Calu3 (cell line): ENCODE measurements at places on chromosomes 6 and 20.

GRCh38 chr6:143397227-143398222, 53.0 kb downstream of the ADAT2 start:
- peak; percentile 83 for DNase-seq

- DNase-seq: no peak
Observed at GRCh38 chr6:37435816-37436215, 2.8 kb downstream of the CMTR1 start.

GRCh38 chr6:99145738-99146137, 198.0 kb upstream of the FBXL4 start:
- DNase-seq: no peak

DNA sequence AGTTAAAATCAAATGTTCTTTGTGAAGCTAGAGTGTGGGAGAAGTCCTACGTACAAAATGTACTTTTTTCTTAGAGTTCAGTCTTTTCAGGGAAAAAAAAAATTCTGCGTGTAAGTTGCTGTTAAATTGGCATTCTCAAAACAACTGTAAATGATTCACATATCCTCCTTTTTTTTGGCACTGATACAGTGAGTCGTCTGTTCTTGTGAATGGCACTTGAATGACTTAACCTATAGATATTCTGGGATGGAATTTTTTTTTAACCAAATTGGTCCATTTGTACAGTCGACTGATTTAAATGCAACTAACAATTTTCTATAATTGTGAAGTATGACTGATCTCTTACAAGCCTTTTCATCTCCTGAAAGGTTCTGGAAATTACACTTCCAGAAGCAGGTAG, 5.5 kb upstream of the JAG1 start:
- DNase-seq: no peak

GRCh38 chr20:7908905-7909304, 31.4 kb downstream of the HAO1 start:
- no peak for DNase-seq

DNA sequence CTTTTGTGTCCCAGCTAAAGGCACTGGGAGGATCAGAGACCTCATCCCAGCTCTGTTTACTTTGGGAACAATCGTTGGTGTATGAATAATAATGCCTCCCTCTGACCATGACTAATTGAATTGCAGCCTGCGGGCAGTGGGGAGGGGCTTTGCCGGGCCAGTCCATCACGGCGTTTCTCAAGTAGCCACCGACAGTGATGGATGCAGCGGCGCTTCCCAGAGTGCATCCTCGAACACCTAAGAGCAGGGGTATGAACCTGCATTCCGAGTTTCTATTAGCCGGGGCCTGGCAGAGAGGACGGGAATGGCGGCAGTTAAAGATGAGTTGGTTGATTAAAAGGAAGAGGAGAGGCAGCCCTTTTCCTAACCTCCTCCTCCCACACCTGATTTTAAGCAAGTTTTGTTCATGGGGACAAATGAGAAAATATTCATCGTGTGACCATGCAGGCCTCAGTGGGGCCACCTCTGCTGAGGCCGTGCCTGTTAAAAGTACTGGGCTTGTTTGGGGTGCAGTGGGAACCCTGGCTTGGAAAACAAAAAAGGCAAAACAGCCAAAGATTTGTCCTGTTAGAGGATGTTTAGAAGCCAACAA, 154.1 kb downstream of the FOXA2 start:
- DNase-seq: no peak

DNA sequence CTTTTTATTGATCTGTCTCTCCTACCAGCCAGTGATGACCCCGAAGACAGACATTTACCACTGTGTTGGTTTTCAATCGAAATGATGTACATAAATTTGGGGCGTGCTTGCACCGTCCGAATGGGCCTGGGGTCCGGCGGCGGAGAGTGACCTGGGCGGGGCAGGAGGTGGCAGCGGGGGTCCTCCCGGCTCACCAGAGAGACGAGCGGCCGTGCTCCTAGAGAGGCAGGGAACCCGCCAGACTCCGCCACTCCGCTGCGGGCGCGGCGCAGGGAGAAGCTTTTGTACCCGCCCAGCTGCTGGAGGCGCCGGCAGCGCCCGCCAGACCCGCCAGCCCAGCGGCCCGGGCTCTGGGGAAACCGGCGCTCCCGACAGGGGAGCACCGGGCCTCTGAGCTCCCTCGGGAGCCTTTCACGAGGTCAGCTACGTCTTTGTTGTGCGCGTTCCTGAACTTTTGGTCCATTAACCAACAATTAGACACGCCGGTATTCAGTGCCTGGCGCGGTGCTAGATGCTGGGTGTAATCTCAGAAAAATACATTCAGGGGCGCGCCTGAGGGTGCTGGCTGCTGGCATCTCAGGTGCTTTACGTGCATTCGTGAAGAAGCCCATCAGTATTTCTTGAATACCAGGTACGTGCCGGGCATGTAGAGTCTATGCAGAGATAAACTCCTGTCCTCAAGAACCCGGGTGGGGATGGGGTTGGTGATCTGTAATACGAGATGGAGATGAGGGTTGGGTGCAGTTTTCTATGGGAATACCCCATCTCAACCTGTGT, at the start of gene PGBD1:
TSS of gene PGBD1 (plus strand) at position 285 of the 777 bp plus-strand sequence. CDS start 2,242 bp downstream, outside the sequence.
- peak; percentile 86 for DNase-seq

DNA sequence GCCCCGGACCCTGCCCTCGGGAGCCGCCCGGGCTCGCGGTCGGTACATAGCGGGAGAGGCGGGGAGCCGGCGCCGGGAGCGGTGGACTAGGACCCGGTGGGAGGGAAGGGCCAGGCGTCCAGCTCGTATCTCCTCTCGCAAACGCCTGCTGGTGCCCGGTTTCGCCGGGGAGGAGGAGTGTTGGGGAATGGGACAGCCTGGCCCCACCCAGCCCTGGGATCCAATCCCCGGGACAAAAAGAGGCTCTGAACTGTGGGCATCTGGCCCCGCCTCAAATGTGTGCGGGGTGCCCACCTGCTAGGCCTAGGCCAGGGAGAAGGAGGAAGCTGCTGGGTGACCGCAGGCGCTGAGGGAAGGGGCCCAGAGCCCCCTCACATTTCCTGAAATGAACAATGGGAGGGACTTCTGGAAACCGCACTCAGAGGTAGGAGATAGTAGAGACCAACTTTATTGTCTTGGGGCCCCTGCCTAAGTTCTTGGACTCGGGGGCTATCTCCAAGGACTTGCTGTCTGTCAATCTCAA, at the start of gene KCNK17:
TSS of gene KCNK17 (minus strand) at position 147 of the 523 bp plus-strand sequence. CDS start at position 48, 99 bp downstream.
- DNase-seq: no peak

DNA sequence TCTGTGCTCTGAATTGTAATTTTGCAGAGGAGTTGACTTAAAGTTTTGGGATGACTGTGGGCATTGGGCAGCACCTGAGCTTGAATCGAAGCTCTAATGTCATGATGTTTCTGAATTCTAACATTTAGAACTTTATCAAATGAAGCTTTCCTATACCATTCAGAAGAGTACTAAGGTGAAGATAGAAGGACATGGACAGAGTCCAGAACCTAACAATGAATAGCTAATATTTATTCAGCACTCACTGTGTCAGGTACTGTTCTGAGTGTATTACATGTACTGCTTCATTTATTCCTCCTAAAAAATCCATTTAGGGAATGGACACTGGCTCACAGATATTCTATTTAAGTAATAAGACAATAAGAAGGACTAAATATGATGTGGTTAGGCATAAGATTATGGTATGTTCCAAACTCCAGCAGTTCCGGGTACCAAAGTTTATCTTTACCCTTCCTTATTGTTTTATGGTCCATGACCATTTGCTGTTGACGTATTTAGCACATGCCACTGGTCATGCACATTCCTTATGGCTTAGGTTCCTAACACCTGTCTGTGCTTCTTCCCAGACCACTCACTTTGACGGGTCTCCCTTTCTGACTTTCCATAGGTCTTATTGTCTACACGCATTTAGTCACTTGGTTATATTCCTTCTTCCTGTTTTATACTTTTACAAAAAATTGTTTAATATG, 20.3 kb downstream of the BCKDHB start:
- DNase-seq: no peak

DNA sequence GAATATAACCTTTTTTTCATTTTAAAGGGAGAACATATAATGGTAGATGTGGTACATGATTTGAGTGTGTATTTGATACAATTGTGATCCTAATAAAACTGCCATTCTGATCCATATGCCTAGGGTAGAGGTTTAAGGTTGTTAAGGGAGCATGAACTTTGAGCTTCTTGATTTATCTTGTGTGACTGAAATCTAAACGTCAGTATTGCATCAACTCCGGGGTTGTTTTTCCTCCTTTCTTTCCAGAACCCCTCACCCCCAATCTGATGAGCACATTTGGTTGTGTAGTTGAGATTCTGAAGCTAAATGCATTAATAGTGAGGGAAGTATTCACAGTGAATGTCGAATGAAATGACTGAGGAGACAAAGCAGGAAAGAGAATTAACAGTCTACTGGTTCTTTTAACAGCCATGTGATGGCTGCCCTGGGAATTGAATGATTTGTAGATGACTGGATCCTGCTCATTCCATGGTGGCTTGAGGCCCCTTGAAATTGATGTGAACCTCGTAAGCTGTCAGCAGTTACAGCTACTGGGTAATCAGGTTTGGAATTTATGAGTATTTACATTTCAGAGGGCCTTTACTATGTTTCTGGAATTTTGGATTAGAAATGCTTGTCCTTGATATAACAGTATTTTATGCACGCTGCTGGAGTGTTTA, 44.8 kb downstream of the FARS2 start:
- DNase-seq: no peak

DNA sequence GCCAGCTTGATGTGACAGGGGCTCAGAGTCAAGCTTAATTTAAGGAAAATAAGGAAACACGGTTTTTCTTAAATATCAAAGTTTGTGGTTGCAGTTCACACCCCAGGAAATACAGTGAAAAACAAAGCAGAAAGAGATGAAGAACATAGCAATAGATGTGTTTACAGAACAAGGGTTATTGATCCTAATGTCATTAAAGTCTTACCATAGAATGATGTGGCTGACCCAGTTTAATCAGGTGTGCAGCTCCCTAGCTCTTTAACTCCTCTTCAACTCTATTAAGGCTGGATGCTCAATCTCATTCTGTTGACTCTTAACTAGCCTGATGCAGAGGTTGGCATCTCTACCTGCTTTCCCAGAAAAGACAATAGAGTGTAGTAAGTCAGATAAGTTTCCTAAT, 7.5 kb upstream of the GTF3C6 start:
- no peak for DNase-seq

DNA sequence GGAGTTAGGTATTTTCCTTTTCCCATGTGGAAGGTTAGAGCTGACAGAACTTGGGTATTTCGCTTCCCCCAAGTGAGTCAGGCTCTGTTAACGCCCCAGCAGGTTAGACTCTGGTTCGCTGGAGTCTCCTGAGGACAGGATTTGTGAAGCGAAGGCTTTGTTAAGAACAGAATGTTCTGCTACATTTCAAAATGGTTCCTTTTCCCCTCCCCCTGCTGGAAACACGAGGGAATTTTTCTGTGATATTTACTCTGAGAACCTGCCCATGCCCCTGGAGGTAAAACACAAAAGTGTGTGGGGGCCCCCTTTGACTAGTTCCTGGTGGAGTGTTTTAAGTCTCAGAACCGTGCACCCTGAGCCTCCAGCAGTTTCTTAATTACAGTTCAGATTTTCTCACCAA, 731.4 kb upstream of the CITED2 start:
- peak; percentile 1 for DNase-seq

DNA sequence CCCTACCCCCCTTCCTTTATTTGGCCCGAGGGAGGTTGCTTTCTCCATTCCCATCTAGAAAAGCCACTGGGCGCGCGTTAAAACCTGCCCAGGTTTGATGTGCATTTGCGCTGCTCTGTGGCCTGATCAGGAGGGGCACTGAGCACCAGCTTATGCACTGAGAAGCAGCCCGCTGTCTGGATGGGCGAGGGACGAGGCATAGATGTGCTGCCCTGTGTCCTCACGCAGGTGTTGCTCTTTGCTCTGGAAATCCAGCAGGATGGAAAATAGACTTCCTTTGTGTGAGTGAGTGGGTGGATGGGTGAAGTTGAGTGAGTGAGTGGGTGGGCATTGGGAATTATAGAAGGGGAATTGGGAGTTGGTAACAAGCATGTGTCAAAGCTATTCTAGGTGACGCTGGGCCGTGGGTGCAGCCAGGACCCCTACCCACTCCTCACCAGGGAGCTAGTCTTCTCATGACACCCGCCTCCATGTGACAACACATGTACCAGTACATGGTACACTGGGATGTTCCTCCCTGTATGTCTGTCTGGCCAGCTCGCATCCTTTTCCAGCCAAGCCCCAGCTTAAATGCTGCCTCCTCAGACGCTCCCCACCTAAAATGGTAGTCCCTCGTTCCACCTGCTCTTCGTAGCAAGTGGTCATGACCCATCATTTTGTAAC, 162.6 kb downstream of the DTNBP1 start:
- DNase-seq: no peak

DNA sequence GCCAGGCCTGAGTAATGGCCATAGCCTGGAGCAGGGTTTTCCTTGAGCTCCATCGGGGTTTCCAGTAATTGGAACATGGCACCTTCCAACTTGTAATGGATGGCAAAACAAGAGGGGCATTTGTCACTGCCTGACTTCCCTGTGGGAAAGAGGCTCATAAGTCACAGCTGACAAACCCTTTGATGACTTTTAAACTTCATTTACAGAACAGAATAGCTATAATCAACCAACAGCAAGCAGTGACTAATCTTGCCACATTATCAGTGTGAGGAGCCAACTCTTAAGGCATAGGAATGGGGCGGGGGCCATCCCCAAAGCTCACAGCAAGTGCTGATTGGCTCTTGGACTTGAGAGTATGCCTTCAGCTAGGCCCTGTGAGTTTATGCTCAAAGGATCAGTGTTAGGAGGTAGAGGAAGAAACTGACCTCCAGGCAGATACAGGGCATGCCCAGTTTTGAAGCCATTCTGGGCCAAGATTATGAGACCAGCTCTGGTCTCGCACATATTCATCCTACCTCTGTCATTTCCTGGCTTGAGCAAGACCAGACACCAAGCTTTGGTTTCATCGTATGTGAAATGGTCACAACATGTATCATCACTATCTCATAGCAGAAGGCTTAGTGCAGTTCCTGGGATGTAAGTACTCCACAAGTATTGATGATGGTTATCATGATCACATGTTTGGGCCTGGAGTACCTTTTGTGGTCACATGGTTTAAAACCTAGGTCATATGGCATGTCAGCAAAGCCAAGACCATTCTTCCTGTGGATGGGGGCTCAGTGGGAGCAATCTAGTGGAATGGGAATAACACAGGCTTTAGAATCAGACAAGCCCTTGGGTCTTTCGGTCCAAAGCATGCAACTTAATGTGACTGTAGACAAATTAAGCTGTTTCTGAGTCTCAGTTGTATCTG, 49.2 kb downstream of the EIF2S2 start:
- no peak for DNase-seq

- no peak for DNase-seq
Observed at GRCh38 chr20:24507182-24507853, 37.9 kb downstream of the SYNDIG1 start.

DNA sequence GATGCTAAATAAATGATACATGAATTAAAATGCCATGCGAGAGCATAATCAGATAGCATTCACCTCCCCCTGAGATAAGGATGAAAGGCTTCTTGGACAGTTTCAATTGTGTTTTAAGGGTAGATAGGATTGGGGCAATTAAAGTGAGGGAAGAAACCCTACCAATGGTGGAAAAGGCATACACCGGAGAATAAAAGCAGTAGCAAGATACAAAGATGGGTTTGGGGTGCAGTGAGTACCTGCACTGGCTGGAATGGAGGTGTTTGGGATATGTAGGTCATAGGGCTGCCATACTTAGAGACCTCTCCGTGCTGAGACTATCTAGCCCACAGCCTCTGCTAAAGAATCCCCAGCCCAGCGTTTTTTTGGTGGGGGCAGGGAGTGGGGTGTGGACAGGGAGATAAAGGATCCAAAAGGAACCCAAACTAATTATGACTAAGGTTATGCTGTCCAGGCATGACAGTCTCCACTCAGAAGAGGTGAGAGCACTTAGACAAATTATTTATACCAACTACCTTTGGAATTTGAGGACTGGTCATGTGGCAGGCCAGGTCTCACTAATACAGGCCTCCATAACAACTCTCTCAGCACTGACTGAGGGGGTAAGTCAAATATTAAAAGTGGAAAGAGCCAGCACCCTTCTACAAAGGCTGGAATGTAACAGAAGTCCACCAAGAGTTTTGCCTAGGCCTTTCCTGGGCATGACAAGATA, 280.8 kb downstream of the ADGB start:
- DNase-seq: no peak
